Activated CD4-positive, alpha-beta T cell treated with anti-CD3 and anti-CD28 coated beads for 36 hours (primary cell): ENCODE measurements at places on chromosomes 4 and X.

GRCh38 chrX:55818673-55819375 is 101.3 kb downstream of the RRAGB start:
- DNase-seq: no peak

- DNase-seq: peak; percentile 57
These were observed 26.0 kb upstream of the YTHDC1 start for GRCh38 chr4:68375667-68376559.

DNA sequence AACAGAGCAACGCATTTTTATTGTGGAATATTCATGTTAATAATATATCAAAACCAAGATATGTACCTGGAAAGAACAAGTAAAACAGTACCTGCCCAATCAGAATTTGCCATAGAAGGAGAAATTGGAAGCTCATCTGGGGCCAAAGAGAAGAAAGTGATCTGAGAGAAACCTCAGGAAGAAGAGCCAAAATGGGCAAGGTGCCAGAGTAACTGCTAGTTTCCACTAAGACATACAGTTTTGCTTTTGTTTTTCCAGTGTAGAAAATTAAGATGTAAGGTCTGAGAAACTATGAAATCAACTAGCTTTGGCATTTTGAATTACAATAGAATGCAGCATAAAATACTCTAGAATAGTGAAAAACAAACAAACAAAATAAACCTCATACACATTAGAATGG is 2201.2 kb downstream of the ARAP2 start:
- no peak for DNase-seq

GRCh38 chr4:24488399-24489164 is 95.8 kb downstream of the DHX15 start:
- peak; percentile 86 for DNase-seq

DNA sequence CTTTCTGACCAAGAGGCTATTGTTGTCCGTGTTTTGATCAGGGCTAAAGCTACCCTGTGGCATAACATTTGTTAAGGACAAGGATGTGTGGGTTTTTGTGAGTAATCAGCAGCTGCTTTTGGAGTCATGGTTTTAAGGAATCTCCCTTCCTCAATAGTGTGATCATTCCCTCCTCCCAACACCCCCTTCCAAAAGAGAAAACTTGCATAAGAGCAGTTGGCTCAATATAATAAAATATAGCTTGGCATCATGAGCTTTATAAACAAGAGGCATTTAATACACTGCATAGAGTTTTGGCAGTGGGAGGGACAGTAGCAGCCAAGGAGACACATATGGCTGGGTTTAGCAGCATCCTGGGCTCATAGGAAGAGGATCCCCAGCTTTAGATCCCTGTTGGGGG is 84.7 kb downstream of the NHS start:
- no peak for DNase-seq

DNA sequence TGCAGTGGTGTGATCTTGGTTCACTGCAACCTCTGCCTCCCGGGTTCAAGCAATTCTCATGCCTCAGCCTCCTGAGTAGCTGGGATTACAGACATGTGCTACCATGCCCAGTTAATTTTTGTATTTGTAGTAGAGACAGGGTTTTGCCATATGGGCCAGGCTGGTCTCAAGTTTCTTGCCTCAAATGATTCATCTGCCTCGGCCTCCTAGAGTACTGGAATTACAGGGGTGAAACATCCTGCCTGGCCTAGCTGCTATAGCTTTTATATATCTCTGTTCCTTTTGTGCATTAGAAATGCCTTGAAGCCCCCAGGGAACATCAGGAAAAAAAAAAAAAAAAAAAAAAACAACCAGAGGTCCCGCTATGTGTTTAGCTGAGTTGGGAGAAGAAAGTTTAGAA is 34.8 kb downstream of the UBE2K start:
- DNase-seq: peak; percentile 23

DNA sequence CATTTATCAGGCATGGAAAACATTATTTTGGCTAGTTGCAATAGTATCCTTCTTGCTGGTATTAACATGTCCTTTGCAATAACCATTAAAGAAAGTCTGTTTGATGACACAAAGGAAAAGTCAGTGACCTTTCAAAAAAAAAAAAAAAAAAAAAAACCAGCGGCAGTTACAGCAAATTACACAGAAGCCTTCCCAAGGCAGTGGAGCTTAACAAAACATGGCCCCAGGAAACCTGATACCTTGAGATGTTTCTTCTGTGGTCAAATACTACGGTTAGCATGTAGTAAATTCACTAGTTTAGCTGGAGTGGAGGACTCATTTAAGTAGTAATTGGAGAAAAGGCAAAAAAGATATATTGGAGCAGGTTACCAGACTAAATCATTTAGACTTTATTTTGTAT is 359.1 kb downstream of the DACH2 start:
- no peak for DNase-seq

GRCh38 chr4:147539959-147540358 is 59.1 kb downstream of the EDNRA start:
- DNase-seq: no peak

- DNase-seq: no peak
These were observed 68.8 kb upstream of the SLC7A11 start for GRCh38 chr4:138310991-138311390.

DNA sequence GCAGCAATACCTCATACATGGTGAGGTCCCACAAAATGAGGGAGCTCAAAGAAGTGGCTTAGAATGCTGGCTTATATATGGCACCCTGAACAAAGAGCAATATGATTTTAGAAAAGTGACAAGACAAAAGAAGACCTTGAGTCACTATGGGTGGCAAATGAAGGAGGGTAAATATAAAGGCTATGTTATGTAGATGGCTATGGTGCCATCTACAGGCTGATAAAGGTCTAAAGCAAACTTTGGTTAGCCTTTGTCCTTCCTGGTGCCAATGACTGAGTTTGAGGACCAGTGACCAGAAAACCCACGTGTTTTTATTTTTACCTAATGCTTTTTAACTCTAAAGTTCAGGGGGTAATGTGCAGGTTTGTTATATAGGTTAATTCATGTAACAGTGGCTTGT is 151.8 kb downstream of the CCNG2 start:
- no peak for DNase-seq

GRCh38 chrX:31074522-31074921 is 2.7 kb upstream of the FTHL17 start:
- no peak for DNase-seq

- no peak for DNase-seq
These were observed 7.0 kb downstream of the APBB2 start for GRCh38 chr4:41207291-41207831.

DNA sequence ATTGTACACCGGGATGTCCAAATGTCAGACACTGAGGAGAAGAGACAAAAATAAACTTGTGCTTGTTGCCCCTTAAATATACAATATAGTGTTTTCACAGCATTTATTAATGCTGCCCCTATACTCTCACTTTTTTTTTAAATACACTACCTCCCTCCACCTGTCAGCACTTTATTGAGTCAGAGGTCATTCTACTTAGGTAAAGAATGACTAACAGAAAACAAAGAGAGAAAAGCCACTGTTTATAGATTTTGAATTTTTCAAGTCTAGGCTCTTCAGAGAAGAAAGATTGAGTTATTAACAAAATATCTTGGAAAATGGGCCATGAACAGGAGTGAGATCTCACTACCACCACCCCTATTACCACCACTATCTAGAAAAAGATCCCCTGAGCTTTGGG is 58.1 kb downstream of the NIPAL1 start:
- no peak for DNase-seq

DNA sequence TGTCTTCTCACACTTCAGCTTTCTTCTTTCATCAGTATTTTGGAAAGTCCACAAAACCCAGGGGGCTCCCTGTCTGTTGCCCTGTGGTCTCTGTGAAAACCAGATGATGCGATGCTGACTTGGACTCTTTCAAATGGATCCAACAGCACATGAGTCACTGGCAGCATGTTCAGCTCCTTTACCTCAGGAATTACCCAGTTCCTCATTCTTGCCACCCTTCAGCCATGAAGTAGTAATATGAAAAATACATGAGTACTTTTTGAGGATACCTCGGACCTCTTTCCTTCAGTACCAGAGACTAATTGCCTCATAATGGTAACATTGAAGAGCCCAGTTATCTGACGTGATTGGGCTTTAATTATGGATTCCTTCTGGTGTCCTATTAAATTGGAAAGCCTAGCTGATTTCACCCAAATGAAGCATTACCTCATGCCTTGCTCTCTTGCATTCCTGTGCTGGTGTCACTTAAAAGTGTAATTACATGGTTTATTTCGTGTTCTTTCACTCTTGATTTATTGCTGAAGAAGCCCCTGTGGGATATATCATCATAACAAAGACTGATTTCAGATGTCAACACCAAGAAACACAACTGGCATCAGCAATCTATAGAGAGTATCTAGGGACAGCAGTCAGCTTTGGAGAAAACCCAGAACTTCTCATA is 63.4 kb downstream of the NFKB1 start:
- peak; percentile 59 for DNase-seq

GRCh38 chr4:145861336-145862318 is 77.0 kb downstream of the ZNF827 start:
- no peak for DNase-seq

DNA sequence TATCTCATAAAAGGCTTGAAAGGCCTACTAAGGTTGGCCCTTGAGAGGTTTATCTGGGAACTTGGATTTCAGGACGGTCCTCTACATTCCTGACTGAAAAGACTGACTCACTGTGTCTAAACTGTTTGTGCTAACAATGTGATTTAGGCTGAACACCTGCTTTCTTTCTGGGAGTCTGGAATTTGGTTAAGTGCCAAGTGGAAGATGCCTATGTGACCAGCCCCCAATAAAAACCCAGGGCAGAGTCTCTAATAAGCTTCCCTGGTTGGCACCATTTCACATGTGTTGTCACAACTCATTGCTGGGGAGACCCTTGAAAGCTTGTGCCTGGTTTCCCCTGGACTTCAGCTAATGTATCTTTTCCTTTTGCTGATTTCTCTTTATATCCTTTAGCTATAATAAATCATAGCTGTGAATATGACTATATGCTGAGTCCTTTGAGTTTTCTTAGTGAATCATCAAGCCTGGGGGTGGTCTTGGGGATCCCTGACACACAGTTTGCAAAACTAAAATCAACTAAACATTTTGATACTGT is 55.1 kb downstream of the GPR82 start:
- DNase-seq: no peak

DNA sequence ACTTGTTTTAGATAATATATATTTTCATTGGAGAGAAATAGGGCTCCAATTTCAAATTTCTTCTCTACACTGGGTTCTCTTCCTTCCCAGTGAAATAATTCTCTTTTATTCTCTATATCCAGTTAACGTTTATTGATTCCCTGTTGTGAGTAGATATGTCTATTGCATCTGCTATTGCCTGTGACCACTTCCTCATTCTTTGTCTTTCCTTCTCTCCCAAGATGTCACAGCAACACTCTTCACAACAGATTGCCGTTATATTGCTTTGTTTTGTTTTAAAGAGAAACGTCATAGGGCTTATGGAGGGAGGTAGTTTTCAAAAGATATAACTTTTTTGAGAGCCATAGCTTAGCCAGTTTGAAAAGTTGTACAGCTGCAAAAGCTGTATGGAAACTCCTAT is 343.8 kb downstream of the ARHGAP24 start:
- no peak for DNase-seq

- no peak for DNase-seq
These were observed 257.3 kb upstream of the EDNRA start for GRCh38 chr4:147223576-147223975.

GRCh38 chr4:1998296-1998695 is 10.5 kb downstream of the NELFA start:
- no peak for DNase-seq

DNA sequence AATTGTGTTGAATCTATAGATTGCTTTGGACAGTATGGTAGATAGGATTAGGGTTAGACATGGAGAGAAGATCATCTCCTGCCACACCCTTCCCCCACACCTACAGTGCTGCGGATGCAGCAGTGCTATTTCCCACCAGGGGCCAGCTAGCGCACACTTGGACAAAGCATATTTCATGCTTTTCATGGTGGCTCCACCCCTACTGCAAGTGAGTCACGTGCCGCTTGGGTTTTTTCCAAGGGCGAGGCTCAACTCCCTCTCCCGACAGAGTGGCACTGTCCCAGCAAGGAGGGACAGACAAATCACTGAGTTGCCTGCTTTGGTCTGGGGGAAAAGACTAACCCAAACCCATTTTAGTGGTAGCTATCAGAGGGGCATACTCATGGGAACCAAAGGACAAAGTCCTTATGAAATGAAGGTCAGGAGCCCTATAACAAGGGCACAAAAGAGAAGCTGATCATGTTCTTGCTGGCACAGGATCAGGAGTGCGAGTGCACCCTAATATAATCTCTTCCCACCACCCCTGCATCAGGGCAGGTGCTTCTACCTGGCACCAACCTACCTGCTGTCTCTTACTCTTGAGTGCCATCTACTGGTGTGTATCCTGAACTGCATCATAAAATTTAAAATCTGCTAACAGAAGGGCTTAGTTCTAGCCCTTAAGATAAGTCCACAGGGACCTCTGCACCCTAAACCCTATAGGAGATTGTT is 55.1 kb upstream of the PGAM4 start:
- peak; percentile 28 for DNase-seq

- no peak for DNase-seq
These were observed 19.2 kb downstream of the ETDC start for GRCh38 chrX:135328421-135329005.

DNA sequence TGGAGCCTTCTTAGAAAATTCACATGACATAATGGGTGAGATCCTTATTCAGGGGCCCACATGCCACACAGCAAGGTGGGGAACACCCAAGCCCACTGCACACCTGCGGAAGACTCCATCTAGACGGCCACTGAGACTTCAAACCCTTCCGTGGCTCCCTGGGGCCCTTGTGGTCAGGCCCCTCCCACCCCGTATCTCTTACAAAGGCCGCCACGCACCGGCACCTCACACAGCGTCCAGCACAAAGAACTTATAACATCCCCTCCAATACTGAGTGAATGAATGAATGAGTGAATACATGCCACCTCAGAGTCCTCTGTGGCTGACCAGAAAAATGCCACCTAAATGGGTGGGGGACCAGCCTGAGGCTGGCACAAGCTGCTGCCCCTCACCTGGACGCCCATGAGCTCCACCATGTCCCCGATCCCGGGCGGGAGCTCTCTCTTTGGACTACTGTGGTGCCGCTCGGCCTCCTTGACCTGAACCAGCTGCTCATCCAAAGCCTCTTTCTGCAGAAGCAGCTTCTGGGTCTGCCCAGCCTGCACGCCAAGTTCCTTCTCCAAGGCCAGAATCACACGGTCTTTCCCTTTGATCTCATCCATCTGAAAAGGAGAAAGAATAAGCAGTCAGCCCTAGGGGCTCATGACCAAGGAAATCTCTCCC is 66.9 kb upstream of the C4orf50 start:
- no peak for DNase-seq

DNA sequence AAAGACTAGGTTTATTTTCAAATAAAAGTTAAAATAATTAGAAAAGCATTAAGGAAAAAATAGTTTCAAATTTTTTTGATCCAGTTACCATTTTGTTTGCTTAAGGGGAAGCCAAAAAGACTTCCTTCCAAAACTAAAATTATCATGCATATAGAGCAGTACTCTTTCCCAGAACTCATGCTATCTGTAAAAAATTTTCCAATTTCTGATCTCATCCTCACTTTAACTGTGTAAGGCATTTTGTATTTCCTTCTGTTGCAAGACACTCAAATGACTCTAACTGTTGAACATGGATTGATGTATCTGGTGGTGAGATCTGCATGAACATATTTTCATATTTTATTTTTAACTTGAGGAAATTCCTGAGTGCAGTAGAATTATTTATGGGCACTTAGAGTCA is 150.1 kb downstream of the ADAM29 start:
- no peak for DNase-seq
